CD4-positive, alpha-beta T cell treated with Interleukin-17A for 1 hour (primary cell): ENCODE measurements at places on chromosomes 6 and 20.

DNA sequence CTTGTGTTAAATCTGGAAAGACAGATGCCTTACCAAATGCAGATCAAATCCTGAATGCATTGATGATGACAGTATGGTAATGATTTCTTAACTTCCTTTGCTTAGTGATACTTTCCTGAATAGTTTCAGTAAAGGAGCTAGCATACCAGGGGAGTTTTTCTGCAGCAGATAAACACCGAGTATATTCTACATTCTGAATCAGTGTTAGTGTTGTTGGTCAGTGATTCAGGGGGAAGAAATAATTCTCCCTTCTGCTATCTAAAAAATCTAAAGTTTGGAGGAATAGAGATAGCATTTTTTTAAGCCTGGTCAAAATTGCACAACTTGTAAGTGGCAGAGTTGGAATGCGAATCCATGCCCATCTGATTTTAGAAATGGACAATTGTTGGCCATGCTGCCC, 512.2 kb upstream of the MARCKS start:
- no peak for DNase-seq

GRCh38 chr6:112258642-112259336, 4.4 kb upstream of the LAMA4 start:
- DNase-seq, result no peak

GRCh38 chr6:29908710-29909109, 33.6 kb upstream of the HLA-A start:
- DNase-seq, result no peak

- DNase-seq, result peak; percentile 74
Observed at GRCh38 chr20:4956200-4956810, 45.0 kb downstream of the SLC23A2 start.

DNA sequence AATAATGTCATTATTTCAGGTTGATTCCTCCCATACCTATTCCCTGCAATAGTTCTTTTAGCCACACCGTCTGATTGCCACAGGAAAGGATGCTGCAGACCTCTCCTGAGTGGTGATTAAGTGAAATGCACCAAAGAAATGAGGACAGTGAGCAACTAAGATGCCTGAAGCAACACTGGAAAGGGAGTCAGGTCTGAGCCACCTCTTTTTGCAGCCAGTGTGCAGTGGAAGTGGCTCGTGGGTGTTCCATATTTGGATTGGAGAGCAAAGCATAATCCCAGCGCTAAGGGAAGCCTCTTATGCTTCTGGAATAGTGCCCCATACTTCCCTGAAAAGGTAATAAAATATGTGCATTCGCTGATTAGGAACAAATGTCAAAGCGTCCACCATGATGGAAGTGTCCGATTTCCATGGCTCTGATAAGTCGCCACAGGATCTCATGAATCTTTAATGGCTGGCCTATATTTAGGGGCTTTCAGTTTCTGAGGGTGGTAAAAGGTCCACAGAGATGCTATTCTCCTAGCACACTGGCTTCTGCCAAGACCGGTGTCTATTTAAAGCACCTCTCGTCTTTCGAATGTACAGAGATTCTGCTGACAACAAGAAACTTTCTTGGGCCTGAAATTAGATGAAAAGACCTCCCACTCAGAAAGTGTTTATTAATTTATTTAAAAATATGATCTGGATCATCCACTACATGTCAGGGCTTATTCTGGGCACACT, 253.9 kb downstream of the SLC24A3 start:
- no peak for DNase-seq

DNA sequence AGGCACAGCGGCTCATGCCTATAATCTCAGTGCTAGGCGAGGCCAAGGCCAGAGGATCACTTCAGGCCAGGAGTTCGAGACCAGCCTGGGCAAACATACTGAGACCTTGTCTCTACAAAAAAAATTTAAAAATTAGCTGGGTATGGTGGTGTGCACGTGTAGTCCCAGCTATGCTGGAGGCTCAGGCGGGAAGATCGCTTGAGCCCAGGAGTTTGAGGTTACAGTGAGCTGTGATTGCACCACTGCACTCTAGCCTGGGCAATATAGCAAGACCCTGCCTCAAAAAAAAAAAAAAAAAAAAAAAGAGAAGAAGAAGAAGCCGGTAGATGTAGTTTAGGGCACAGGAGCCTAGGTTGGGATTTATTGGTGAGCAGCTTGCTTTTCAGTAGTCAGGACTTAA, 20.7 kb downstream of the MTHFD1L start:
- no peak for DNase-seq
